ENCODE measurements at places on chromosomes 7 and 10. TPM values are rescaled to one million over a fixed set of nuclear protein-coding genes. Genes with fewer than 3 reads are reported as not detected.

TRIM50 gene
- not detected for total RNA-seq

RP9 gene
- 17.2 TPM for total RNA-seq

TUBAL3 gene
- not detected for total RNA-seq

IFIT1 gene
- 5.9 TPM for total RNA-seq

ZP3 gene
- total RNA-seq, result 7.0 TPM

NOLC1 gene
- total RNA-seq, result 283 TPM

EXOSC1 gene
- total RNA-seq, result 52.3 TPM

CC2D2B gene
- not detected for total RNA-seq

GRM8 gene
- not detected for total RNA-seq

PSMG3 gene
- 33.0 TPM for total RNA-seq

KLLN gene
- total RNA-seq, result 0.34 TPM

SLC13A1 gene
- not detected for total RNA-seq

LBX1 gene
- total RNA-seq, result not detected

FKBP9 gene
- total RNA-seq, result 1.0 TPM

SRPK2 gene
- 42.7 TPM for total RNA-seq

PARP12 gene
- 25.7 TPM for total RNA-seq

CYP3A5 gene
- not detected for total RNA-seq

MRPS16 gene
- total RNA-seq, result 123 TPM

GPR37 gene
- not detected for total RNA-seq

MET gene
- total RNA-seq, result 0.63 TPM

GRID2IP gene
- 0.11 TPM for total RNA-seq

PDCD11 gene
- total RNA-seq, result 60.6 TPM

MCM10 gene
- 86.2 TPM for total RNA-seq

DNAJC30 gene
- total RNA-seq, result 6.9 TPM

CYP26C1 gene
- total RNA-seq, result 0.05 TPM

SPDYE11 gene
- total RNA-seq, result not detected

STEAP1B gene
- not detected for total RNA-seq

CALHM2 gene
- total RNA-seq, result 10.1 TPM

All from activated CD4-positive, alpha-beta T cell treated with anti-CD3 and anti-CD28 coated beads for 36 hours (primary cell).